ENCODE measurements at places on chromosomes 12 and 14. TPM values are rescaled to one million over a fixed set of nuclear protein-coding genes. Genes with fewer than 3 reads are reported as not detected.

GRCh38 chr12:66187821-66188220, 1.2 kb upstream of the IRAK3 start:
- no peak for DNase-seq

DNA sequence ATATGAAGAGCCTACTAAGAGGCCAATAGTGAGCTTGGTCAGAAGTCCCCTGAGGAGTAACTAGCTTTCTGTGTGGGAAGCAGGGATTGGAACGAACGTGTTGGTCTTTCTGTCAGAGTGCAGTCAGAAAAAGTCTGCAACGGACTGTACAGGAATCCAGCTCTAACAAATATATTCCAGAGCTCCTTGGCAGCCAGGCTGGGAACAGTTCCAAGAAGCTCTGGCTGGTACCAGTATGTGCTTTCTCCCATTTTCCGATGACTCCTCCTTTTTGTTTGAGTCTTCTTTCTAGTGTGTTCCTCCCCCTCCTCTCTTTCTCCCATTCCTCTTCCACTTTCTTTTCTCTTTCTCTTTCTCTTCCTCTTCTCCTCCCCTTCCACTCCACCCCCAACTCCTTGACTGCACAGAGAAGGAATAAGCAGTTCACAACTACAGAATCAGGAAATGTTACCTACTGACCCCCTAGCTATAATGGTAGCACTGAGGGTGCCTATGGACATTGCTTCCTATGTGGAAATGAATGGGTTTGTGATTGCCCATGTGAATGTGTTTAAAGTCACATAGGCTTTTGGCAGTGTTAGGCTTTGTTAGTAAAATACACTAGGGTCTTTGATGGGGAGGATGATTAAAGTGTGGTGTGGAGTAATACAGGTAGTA, 59.9 kb downstream of the TTLL5 start:
- DNase-seq: peak; percentile 73

GRCh38 chr14:68703093-68703492, 89.8 kb downstream of the ZFP36L1 start:
- no peak for DNase-seq

GRCh38 chr12:121293603-121294002, 2.9 kb downstream of the CAMKK2 start:
- no peak for DNase-seq

- DNase-seq: no peak
Observed at GRCh38 chr12:29201296-29201695, 52.2 kb downstream of the FAR2 start.

DNA sequence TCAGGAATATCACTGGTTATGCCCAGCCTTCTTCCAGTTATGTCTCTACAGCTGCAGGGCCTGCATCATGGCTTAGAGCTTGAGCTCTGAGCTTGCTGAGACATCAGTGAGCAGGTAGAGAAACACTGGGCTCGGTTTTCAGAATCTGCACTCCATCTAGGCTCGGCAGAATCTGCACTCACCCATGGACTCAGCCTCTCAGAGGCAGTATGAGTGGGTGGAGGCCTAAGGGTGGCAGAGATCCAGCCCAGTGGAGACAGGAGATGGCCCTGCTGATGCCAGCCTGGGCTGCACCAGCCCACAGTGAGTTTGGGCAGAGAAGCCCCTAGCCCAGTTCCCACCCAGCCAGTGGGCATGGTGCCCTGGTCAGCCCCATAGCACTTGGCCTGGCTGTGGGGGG, 12.8 kb downstream of the KRT80 start:
- DNase-seq: no peak

DNA sequence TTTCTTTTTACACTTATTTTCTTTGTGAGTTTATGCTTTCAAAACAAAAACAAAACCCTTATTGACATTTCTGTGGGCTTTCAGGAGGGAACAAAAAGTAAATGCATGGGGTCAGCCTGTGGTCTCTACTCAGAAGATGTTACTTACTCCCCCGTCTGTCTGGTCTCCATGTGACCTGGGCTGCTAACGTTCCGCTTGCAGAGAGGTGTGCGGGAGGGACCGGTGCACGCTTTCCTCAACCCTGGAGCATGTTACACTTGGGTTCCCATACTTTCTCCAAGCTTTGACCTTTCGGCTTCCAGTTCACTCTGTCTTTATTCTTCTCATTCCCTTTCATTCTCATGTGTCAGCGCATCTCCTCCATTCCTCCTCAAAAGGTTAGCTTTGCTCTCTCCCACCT, 36.5 kb downstream of the ZC3H14 start:
- no peak for DNase-seq

DNA sequence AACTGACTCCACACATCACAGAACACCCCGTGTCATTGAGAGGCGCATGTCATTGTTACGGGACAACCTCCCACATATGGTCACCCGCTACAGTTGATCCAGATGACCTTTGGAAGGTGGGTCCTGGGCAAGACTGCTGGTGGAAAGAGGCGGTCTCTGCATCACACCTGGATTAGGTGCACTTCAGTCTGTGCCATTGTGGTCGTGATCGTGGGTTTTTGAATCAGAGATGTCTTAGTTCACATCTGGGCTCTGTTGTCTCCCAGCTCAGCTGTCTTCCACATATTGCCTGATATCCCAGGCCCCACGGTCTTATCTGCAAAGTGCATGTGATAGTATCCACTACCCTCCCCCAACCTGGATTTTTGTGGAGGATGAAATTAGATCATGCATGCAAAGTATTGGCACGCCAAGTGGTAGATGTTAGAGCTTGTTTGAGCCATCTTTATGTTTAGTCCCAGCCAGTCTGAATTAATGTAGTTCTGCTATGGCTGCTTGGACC, 208.7 kb upstream of the FOXN3 start:
- no peak for DNase-seq

DNA sequence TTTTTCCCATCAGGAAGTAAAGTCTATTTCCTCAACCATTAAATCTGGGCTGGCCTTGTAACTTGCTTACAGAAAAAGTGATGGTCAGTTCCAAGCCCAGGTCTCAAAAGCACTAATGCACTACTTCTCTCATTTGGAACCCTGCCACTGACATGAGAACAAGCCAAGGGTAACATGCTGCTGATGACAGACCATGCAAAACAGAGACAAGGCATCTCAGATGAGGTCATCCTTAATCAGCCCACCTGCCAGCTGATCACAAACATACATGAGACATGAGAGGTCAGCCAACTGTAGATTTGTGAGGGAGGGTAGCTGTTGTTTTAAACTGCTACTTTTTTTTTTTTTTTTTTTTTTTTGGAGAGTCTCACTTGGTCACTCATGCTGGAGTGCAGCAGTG, 16.2 kb downstream of the TWF1 start:
- DNase-seq: no peak

- peak; percentile 24 for DNase-seq
Observed at GRCh38 chr12:52687497-52688385, 7.5 kb upstream of the KRT1 start.

DNA sequence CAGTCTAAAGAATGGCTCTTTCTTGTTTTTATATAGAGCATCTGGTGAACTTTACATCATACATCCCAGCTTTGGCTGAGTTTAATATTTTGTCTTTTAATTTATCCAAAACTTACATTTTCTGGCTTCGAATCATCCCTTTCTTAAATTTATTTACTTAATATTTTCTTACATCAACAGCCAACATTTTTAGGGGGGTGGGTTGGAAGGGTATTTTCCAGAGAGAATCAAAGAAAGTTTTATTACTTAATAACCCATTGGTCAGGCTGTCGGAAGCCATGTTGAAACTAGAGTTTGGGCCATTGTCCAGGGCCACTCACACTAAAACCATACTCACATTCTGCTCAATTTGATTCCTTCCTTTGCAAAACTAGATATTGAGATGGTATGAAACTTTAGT, 220.2 kb downstream of the AEBP2 start:
- DNase-seq: no peak

DNA sequence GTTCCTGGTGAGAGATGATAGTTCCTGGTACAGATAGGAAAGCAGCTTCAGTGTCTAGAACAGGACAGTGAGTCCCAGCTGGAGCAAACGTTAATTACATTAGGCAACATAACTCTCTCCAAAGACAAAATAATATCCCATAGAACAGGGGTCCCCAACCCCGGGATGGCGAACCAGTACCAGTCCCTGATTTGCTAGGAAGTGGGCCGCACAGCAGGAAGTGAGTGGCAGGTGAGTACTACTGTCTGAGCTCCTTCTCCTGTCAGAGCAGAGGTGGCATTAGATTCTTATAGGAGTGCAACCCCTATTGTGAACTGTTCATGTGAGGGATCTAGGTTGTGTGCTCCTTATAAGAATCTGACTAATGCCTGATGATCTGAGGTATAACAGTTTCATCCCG, 204.1 kb downstream of the NELL2 start:
- DNase-seq: no peak

- DNase-seq: no peak
Observed at GRCh38 chr12:124726596-124727263, 136.9 kb downstream of the SCARB1 start.

GRCh38 chr14:20440465-20440864, 4.5 kb upstream of the KLHL33 start:
- DNase-seq: no peak

DNA sequence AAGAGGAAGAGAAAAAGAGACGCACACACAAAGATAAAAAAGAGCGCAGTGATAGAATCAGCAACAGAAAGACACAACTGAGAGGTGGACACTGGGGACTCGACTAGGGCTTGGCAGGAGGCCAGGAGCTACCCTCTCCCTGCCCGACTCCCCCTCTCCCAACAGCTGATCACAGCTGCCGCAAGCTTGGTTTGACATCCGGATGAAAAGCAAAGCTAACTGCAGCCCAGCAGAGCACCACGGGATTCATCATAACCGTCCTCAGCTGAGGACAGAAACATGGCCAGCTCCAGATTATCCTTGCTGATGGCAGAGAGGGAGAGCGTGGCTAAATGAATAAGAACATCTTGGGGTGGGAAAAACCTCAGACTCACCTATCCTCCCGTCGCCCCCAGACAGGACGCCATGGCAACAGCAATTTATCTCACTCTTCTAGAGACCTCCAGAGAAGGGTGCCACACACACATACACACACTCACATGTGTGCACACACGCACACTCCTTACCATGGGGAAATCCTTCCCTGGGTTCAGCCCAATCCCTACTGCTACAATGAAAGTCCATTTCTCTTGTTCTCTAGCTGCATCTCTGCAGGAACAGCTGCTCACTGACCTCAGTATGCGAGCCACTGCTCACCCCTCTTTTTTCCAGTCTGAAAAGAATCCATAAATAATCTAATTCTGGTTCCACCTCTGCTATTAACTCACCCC, 135.3 kb downstream of the NTF3 start:
- DNase-seq: no peak

GRCh38 chr14:61472011-61472672, 150.8 kb downstream of the PRKCH start:
- no peak for DNase-seq

GRCh38 chr12:122203301-122204166, at the start of gene B3GNT4:
Gene B3GNT4, plus strand, starts transcription at chr12:122203709. Its CDS starts 910 bp downstream, at chr12:122204619.
- DNase-seq: peak; percentile 59

DNA sequence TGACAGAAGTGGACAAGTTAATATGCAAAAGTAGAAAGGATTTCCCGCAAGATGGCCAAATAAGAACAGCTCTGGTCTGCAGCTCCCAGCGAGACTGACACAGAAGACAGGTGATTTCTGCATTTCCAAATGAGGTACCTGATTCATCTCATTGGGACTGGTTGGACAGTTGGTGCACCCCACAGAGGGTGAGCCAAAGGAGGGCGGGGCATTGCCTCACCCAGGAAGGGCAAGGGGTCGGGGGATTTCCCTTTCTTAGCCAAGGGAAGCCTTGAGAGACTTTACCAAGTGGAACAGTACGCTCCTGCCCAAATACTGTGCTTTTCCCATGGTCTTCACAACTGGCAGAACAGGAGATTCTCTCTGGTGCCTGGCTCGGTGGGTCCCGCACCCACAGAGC, 191.3 kb downstream of the ALG10B start:
- no peak for DNase-seq

DNA sequence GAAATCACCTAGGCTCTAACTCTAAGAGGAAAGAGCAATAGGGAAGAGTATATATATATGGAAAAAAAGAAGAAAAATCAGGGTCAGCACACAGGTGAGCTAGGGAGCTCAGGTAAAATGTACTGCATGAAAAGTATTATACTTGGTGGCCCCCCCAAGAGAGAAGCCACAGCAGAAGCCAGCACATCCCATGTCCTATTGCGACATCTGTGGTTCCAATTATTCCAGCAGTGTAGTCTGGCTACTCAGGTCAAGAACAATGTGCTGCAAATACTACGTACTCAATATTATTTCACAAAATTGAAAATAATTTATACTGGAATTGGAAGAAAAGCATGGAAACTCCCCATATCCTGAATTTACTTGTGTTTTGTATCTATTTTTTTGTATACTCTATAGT, 85.5 kb downstream of the CEP83 start:
- no peak for DNase-seq

DNA sequence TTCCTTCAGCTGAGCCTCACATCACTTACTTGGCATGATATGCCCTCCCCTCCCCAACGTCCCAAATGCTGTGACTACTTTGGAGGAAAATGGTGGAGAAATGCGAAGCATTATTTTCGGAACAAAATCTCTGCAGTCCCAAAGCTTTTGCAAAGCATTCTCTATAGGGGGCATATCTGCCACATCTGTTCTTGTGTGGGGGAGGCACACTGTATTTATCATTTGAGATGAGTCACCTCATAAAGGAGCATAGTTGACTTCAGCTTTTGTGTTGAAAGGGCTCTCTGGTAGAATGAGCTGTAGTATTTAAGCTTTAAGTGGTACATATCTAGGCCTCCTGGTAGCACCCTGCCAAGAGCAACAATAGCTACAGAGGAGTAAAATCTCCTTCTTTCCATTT, 447.5 kb downstream of the ADAMTS20 start:
- DNase-seq: no peak

DNA sequence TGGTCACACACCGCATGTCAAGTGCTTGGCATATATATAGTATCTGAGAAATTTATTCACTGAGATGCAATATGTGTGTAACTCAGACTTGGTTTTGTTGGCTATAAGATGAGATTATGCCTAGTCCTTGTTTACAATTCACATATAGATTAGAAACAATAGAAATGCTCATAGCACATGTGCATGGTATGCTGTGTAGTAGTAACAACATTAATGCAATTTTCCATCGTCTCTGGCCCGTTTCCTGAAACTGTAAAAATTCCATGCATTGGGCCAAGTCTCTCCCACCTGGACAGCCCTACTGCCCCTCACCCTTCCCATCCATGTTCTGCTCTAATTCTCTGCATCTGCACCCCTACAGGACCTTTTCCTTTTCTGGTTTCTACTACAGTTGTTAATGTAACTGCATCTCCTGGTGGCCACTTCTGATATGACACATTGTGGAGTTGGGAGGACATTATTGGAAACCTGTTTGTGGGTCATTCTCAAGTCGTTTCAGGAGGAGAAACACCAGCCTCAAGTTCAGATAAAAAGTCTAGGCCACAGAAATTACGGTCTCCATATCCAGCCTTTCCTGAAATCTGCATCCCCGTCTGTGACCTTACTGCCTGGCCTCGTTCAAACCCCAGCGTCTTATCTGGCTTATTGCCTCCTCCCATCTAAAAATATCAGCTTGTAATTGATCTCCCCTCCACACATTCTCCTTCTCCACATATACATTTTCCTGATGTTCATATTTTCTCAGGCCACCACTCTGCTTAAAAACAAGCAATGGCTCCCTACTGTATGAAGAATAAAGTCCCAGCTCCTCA, 37.5 kb downstream of the EMP1 start:
- DNase-seq: peak; percentile 29

Gene COCH
- 1.6 TPM for total RNA-seq

Gene ZNF140
- 9.3 TPM for total RNA-seq

Gene LRFN5
- 5.2 TPM for total RNA-seq

Gene CCDC38
- total RNA-seq: not detected

Gene CIROP
- not detected for total RNA-seq

Gene TAS2R31
- 6.1 TPM for total RNA-seq

Gene TESPA1
- 1.3 TPM for total RNA-seq

All from breast epithelium (tissue), 4 donors.